Non-pigmented ciliary epithelial cell (primary cell): ENCODE measurements at places on chromosomes 1 and 21.

DNA sequence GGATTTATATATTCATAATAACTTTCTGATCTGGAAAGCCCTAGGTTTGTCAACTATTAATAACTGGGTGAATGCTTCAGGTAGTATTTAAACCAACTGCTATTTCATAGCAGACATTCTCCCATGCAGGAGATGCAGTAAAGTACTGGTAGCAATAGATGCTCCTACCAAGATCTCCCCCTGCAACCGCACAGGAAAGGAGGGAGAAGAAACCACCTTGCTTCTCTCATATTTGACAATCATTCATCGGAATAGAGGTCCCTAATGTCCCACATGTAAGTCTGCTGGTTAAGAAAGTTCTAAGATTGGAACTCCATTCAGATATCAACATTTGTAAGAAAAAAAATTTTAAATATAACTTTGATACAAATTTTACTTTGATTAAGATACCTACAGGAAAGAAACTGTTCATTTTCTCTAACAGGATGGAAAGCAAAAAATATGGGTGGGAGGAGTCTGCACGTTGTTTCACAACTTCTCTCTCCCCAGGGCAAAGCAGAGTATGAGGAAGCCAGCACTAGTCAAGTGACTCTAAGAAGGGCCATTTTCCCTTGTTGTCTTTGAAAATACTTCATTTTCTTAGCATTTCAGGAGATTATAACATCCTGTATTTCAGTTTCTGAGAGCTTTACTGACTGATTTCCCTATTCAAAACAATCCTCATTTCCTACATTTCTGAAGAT lies at the start of gene PYHIN1:
Gene PYHIN1 (plus strand): TSS at position 498 of the 683 bp plus-strand sequence. CDS start 5,359 bp downstream, outside the sequence.
- no peak for DNase-seq

GRCh38 chr1:100137602-100138001 lies 4.6 kb downstream of the TRMT13 start:
- no peak for DNase-seq

GRCh38 chr1:19688041-19688842 lies 23.6 kb downstream of the HTR6 start:
- DNase-seq = no peak

GRCh38 chr1:64161357-64161941 lies 42.0 kb upstream of the UBE2U start:
- no peak for DNase-seq

DNA sequence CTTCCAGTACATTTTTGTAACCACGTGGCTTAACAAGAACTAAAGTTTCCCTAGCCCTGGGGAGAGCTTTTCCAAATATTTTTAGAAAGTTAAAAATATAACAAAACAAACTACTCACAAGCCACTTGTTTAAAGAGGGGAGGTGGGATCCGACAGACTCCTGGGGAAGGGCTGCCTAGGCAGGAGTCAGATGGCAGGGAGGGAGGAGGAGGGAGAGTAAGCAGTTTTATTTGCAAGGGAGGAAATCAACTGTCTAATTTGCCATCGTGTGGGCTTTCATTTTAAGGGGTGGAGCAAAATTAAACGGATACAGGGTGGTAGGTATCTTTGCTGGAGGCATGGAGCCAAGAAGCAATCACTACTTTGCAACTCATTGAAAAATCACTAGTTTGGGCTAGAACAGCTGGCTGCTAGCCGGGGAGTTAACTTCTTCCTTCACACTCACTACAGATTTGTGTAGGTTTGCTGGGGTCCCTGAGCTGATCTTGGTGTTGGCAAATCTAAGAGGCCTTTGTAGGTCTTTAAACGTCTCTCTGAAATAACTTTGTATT lies 8.8 kb downstream of the BARHL2 start:
- no peak for DNase-seq

DNA sequence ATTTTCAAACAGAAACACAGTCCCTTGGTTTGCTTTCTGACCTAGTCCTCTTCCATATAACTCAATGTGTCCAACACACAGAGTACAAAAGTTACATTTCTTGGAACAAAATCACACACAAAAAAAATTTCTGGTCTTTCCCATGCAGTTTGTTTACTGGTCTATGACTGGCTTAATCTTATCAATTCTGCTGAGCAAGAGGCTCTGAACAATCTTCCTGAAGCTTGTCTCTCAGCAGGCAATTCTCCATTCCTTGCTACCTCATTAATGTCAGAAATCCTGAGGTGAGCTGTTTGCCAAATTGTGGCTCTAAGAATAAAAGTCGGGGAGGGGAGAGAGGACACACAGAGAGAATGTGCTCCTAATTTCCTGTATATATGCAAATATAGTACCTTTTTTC lies 423.6 kb downstream of the HLX start:
- no peak for DNase-seq

DNA sequence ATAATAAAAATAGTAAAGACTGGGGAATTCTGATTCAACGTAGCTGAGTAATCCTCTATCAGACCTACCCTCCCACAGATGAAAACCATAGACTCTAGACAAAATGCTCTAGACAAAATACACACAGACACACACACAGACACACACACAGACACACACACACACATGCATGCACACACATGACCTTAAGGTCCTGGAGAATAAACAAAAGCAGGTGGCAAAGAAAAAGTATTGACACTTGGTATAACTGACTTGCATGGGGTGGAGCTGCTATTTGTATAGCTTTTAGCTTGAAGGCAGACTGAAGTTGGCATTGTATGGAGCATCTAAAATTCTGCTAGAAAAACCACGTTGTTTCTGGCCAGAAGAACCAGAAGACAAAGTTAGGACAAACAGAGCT lies 29.3 kb downstream of the C1orf141 start:
- no peak for DNase-seq

DNA sequence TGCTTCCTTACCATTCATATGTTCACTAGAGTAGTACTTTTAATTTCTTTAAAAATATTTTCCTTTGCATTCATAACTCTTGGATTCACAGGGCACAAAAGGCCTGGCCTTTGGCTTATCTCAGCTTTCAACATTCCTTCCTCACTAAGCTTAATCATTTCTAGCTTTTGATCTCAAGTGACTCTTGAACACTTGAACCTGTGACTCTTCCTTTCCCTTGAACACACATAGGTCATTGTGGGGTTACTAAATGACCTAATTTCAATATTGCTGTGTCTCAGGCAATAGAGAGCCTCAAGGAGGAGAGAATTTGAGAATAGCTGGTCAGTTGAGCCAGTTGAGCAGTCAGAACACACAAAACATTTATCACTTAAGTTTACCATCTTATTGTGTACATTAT lies 49.9 kb downstream of the COL11A1 start:
- DNase-seq = no peak

- DNase-seq = no peak
Measured at GRCh38 chr1:52102336-52103013, 39.4 kb upstream of the ZFYVE9 start.

GRCh38 chr1:29698626-29699025 lies 462.3 kb downstream of the PTPRU start:
- no peak for DNase-seq

- DNase-seq = no peak
Measured at GRCh38 chr1:27044613-27045151, 32.0 kb upstream of the TENT5B start.

GRCh38 chr1:232367293-232367692 lies 262.6 kb downstream of the SIPA1L2 start:
- no peak for DNase-seq

DNA sequence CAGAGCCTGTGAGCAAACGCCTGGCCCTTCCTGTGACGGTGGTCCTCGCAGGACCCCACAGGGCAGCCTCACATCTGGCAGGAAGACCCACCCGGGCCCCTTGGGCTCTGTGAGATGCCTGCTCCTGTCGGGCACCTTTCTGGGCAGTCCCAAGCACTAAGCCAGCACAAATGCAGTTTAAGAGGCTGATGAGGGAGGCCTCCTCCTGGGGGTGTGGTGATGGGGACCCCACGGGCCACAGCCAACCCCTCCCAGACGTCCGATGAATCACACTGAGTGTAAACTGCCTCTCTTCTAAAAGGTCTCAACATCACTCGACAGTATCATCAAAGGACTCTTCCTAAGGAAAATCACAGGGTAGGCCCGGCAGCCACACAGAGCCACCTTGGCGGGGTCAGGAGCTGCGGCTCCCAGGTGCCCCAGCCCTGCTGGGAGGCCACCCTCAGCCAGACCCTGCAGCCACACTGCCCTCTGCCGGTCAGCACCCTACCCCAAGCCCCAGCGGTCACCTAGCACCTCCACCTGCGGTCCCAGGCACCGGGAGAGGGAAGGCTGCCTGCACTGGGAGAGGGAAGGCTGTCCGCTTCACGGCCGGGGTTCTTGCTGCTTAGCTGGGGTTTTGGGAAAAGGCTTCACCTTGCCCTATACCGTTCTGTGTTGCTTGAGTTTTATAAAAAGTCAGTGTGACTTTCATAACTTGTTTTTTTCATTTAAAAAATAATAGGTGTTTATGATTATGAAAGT lies 3.9 kb upstream of the PRKCZ start:
- no peak for DNase-seq
